SIG-M5 (cell line): ENCODE measurements at places on chromosomes 13 and 19.

- DNase-seq = no peak
Measured at GRCh38 chr13:42977219-42977659, 14.8 kb downstream of the EPSTI1 start.

DNA sequence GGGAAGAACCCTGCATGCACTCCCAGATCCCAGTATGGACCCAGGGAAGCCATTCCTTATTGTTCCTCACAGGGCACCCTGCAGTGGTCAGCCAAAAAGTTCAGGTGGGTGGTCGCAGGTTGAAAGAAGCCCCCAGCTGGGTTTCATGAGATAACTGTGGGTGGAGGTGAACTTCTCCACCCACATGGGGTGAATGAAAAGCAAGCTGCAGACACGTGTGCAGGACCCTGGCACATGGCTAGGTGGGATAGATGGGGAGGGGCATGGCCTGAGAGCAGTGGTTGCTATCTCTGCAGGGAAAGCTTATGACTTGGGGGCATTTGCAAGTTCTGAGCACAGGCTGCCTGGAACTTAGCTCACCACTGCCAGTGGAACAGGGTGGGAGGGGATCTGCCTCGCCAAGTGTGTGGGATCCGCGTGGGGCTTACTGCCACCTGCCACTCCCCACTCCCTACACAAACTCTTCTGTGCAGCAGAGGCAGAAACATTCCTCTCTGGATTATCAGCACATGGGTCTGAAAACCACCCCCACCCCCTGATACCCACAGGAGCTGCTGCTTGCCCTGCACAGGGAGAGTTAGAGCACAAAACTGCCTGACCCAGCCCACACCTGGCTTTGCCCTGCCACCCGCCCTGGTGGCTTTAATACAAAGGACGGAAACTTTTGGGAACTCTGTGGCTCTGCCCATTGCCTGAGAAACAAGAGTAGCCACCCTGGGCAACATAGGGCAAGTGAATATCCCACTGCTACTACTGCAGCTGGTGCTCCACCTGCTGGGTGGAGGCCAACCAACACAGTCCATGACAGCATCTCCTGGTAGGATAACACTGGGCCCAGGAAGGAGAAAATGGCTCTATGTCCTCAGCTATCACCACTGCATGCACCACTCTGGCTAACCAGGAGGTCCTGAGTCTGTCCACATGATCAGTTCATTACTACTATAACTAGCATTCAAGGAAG is 24.4 kb downstream of the PLA2G4C start:
- DNase-seq = no peak

DNA sequence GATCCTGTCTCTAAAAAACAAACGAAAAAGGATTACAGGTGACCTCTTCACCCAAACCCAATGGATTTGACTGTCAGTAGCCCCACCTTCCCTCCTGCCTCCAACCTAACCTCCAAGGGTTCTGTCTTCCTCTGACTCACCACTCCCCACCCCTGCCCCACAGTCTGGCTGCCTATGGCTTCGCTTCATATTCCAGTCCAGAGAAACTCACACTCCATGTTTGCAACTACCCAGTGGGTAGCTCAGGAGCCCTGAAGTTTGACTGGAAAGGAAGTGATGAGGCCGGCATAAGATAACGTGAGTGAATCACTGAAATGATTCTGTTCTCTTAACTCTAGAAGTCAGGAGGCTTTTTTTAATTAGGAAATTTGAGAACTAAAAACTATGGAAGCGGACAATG is 303.9 kb downstream of the FOXO1 start:
- DNase-seq = no peak

DNA sequence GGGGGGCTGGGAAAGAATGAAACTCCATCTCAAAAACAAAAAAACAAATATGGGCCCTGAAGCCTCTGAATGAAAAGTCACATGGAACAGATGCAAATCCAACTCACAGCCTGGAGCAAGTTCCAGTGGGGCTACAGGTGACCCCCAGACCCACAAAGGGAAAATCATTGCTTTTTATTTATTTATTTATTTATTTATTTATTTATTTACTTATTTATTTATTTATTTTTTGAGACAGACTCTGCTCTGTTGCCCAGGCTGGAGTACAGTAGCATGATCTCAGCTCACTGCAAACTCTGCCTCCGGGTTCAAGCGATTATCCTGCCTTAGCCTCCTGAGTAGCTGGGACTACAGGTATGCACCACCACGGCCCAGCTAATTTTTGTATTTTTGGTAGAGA is 13.3 kb upstream of the CCL25 start:
- DNase-seq = no peak

GRCh38 chr13:113041896-113042295 is 63.7 kb upstream of the F7 start:
- DNase-seq = no peak

DNA sequence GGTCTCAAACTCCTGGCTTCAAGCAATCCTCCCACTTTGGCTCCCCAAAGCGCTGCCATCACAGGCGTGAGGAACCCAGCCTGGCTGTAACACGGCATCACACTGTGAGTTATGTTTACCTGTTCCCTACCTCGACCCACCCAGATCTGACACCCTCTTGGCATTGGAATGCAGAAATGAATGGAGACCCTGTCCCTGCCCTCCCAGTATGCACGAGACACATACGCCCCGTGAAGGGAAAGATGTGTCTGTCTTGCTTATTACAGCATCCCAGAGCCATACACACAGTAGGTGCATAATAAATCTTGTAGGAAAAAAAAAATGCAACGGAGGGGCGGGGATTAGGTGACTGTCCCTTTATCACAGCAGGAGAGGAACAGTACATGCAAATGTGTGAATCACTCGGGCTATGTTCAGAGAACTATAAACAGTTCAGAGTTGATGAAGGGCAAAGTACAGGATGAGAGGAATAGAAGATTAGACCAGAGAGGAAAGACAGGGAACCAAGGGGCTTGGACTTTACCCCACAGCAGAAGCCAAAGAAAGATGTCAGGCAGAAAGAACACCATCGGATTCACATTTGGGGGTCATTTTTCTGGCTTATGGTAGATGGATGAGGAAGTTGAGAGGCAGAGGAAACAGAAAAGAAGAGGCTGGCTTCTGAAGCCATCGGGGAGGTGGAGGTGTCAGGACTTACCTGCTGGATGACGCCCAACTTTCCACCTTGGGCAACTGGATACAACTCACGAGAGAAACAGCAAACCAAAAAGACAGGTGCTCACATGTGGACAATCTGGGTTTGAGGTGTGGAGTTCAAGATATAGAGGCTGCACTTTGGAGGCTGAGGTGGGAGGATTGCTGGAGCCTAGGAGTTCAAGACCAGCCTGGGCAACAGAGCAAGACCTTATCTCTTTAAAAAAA is 94.3 kb downstream of the INSR start:
- DNase-seq = no peak

DNA sequence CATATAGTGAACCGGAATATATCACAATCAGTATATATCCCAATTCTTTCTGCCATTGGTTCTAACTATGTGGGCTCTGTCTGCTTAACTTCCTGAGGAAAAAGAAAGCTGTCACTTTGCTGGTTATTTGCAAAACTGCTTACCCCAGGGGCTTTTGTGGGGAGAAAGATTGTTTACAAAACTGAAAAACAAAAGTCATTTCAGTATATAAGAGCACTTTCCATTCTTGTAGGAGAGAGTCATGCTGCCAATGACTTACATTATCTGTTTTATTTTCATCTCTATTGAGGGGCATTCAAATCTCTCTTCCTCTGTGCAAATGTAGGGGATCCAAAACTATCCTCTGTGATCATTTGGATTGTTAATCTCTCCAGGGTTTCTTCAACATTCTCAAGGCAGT is 3.2 kb upstream of the HS6ST3 start:
- no peak for DNase-seq
